Stimulated activated CD4-positive, alpha-beta T cell treated with anti-CD3 and anti-CD28 coated beads, Interleukin-15, amount 100 ng/mL, for 1 hour (primary cell): ENCODE measurements at places on chromosomes 12 and 14.

DNA sequence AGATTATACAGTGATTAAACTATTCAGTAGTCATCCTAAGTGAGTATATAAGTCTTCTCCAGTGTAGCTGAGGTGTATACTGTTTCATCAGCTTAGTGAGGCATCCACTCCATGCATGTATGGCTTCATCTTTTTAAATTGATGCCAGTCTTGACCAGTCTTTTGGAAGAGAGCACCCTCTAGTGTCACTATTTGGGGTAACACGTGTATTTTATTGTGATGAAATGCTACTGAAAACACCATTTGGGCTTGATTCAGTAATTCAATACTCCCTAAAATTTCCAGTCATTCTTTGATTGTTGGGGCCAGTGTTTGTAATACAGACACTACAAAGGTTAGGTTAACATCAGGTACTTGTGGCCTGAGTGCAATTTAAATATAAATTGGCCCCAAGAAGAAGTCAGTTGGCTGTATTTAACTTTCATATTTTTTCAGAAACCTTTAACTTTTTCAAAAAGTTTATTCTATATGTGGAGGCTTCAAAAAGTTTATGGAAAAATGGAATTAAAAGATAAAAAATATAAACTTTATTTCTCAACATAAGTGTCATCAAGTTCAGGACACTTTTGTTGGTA lies 35.3 kb downstream of the MIPOL1 start:
- no peak for DNase-seq

DNA sequence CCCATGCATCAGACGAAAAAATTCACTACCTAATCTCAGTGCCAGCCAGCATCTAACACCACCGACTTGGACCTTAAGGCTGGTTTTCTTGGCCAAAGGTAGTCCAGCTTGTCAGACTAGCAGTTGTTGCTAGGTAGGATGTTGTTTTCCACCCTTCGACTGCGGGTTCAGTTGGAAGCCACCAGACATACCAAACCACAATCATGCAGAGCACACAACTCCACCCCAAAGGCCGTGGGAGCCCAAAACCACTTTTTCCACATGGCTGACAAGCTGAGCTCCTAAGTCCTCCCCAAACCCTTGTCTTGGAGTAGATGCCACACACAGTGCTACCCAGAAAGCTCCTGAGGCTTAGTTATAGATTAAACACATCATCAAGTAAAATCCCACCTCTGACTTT lies 46.8 kb downstream of the LRIG3 start:
- DNase-seq: no peak

DNA sequence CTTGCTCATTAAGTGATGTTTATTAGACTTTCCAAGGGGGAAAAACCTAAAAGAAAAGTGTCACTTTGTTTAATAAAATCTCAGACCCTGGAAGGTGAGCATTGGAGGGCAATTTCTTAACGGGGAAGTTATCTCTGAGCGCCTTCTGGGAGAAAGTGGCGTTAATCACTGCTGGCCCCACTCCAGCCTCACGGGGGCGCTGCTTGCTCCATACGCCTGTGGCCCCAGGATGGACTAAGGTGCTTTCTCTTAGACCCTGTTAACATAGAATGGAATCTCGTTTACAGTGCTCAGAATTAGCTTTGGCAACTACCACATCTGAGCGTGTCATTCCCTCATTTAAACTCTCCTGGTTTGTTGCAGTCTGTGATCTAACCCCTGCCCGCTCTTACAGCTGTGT lies 16.4 kb upstream of the PRIMA1 start:
- DNase-seq: no peak

DNA sequence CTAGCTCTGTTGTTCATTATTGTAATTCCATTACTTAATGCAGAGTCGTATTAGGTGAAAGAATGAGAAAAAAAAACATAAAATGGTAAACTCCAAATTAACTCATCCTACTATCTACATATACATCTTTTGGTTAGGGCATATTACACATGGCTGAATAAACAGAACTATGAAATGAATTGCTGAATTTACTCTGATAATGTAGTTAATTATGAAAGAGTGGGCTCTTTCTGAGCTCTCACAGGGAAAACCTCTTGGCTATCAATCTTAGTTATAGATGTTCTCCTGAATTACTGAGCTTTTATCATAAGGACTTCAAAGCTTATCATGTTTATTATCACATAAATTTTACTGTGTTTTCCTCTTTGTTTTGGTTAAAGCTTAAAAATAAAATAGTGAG lies 798.5 kb upstream of the MDGA2 start:
- no peak for DNase-seq

GRCh38 chr12:65232476-65233077 lies 45.9 kb upstream of the MSRB3 start:
- DNase-seq: no peak

GRCh38 chr14:49997991-49998390 lies 105.1 kb downstream of the ARF6 start:
- no peak for DNase-seq

DNA sequence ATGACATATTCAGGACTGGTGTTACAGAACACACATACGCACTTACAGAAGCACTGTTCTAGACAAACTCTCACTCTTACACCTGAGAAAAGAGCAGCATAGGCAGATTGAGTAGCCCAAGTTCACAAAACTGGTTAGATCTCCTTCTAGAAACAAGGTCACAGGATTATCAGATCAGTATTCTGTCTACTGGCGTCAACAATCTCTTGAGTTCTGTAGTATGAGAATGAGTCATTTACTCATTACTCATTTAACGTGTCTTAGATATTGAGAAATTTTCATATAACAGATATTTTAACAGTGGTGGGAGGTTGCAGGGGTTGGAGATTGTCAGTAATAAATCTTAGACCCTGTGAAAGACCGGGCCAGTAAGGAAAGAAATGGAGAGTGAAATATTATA lies 2.8 kb upstream of the TSPAN8 start:
- no peak for DNase-seq

DNA sequence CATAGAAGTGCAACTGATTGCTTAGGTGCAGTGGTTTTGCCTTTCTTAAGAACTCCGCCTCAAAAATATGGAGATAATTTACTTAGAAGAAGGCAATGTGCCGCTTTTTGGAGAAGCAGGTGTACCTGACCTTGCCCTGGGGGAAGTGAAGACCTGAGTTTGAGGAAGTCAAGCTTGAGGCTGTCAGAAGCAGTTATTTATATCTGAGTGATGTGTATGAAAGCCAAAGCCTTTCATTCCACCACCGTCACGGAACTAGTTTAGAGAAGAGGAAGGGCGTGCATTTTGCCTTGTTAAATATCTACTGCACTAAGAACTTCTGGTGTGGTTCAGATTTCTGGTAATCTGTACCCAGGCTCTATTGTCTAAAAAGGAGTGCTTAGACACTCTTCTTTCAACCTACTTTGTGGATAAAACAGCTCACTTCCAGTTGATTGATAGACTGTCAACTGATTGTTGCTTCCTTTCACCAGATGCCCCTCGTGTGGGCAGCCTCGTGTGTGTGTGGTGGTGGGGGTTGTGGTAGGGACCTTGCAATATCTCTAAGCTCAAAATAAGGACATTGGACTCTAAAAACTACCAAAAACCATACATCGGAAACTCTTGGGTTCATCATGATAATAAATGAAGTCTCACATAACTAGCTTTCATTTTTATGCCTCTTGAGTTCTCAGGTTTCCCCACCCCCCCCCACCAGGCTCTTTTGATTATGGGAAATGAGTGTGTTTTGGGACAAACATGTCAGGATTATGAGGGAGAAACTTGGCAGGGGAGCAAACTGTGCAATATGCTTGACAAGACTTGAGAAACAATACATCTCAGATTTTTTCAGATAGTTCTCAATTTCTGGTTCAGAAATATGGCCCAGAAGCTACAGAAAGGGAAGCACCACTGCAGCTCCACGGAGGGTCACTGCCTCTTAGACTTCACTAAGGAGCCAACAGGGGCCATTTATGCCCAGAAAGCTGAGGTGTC lies 78.6 kb downstream of the ARF6 start:
- no peak for DNase-seq

DNA sequence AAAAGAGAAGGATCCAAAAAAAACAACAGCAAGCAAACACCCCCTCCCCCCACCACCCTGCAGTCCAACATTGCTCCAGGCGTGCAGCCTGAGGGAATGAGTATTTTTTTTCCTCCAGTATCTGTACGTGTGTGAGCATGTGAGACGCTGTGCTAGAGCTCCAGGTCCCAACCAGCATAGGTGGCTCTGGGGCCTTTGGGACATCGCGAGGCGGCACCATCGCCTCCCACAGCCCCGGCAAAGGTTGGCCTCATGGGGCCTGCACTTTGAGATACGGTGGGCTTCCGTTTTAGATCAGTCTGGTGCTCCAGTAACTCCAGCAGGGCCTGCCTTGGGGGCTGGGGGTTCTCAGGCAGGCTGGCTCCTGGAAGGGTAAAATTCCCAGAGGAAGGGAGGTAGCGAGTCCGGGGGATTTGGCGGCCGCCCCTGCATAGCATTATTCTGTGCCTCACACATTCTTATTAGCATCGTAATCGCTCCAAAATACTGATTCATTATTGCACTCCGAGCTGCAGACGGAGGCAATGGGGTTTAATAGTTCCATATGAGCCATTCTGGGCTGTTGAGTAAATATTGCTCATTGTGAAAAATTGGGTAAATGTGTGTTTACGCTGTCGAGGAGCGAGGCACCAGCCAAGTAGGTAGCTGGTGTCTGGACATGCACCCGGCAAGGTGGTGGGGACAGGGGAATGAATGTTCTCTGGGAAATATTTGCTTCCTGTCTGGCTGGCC lies 143.1 kb upstream of the MYL2 start:
- DNase-seq: no peak

DNA sequence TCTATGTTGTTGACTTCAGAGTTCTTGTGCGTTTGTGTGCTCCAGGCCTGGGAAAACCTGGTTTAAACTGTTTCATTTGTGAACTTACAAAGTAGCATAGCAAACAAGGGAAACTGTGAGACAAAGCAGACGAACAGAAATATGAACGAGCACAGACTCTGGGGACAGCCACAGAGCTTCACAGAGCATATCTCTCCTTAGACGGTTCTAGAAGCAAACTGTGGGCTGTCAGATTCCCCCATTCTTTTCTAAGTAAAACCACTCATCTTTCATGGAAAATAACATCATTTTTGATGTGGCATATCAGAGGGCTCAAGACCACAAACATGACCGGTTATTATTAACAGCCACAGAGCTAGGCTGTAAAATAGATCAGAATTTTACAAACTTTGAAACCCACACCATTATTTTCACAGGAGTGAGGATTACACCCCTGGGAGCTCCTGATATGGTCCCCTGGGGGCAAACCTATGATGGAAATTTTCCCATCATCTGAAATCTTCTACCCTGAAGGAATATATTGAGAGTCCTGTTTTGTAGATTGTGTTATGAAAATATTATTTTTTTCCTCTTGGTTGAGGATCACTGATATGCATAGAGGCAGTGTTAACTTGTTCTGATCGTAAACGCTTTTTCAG lies 102.0 kb downstream of the ADGRD1 start:
- DNase-seq: no peak

DNA sequence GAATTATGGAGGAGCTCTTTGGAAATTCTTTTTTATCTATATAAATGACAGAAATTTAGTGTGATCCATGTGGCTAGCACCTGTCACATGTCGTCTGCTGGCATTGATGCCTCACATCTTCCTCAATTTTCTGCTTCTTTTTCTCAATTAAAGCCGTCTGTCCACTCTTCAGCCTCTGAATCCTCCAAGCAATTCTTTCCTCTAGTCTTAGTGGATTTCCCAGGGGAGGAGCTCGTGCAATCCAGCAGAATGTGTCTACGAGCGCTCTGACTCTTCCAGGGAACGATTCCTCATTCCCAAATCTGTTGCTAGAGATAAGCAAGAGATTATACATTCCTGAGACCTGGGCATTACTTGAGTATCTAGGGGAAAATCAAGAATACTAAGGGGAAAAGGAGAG lies 176.6 kb downstream of the EMP1 start:
- DNase-seq: no peak

- no peak for DNase-seq
Observed at GRCh38 chr14:46988312-46988711, 336.7 kb upstream of the RPL10L start.

GRCh38 chr14:89240414-89240813 lies 176.6 kb downstream of the FOXN3 start:
- no peak for DNase-seq

GRCh38 chr12:56954057-56954957 lies 3.1 kb downstream of the RDH16 start:
- DNase-seq: no peak

DNA sequence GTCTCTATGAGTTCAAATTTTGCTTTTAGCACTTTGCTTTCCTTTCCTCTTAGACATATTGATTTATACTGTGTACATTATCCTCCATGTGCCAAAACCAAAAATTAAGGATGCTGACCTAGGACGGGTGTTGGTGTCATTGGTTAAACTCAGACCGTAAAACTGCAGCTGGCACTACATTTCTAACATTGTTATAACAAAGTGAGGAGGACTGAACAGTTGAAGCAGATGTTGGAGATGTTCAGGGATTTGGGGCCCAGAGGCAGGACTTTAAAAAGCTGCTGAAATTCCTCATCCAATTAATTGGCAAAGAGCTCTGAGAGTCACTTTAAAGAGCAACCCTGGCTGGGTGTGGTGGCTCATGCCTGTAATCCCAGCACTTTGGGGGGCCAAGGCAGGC lies 72.4 kb downstream of the TMTC1 start:
- DNase-seq: no peak

GRCh38 chr12:8712572-8712971 lies 14.8 kb downstream of the RIMKLB start:
- DNase-seq: no peak

GRCh38 chr14:96265383-96266095 lies 9.5 kb downstream of the BDKRB1 start:
- no peak for DNase-seq

DNA sequence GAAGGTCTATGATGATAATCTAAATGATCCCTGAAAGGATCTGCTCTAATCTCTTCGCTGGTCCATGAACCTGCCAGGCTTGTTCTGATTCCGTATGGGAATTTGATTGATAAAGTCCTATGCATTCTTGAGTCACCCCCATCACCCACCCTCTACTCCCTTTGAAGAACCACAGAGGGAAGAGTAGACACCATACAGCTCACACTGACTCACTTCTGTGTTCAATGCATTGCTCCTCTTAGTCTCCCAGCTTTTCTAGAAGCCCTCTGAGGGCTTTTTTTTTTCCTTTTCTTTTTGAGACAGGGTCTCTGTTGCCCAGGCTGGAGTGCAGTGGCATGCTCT lies 18.5 kb upstream of the GPRC5A start:
- no peak for DNase-seq

DNA sequence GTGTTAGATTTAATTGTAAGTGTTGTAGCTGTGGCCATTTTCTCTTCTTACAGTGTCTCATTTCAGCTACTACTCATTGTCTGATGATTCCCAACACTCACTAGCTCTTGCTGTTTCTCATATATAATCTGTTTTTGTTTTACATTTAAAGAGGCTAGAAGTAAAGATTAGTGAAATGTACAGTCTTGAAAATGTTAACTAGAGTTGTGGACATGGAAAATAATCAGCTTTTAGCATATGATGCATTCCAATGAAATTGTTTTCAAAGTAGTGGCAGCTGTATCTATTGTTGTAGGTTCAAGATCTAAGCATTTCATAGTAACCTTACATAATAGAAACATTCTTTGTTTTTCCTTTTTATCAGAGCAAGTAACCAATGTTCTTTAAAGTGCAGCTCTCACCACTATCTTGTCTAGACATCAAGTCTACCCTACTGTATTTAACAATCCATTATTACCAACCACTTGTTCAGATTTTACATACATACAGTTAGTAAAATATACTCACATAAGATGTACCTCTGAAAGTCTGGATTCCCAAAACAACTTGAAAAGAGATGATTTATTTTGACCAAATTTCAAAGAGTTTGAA lies 76.9 kb downstream of the PPHLN1 start:
- no peak for DNase-seq

GRCh38 chr12:81077329-81077685 lies 572 bp upstream of the ACSS3 start:
- no peak for DNase-seq

- DNase-seq: no peak
Observed at GRCh38 chr12:6703631-6704030, 3.0 kb upstream of the PIANP start.
